Esophagus muscularis mucosa (tissue), 4 donors: ENCODE measurements at places on chromosomes 5 and 9. TPM values are rescaled to one million over a fixed set of nuclear protein-coding genes. Genes with fewer than 3 reads are reported as not detected.

- no peak for DNase-seq
Observed at GRCh38 chr5:144247131-144247530, 76.5 kb downstream of the KCTD16 start.

The SPINK13 gene
- not detected for total RNA-seq

The MYOT gene
- 35.6 TPM for total RNA-seq

- no peak for DNase-seq
Observed at GRCh38 chr5:26482076-26482809, 556.1 kb downstream of the CDH9 start.

The CORO2A gene
- 2.7 TPM for total RNA-seq

The IRGM gene
- total RNA-seq: not detected

DNA sequence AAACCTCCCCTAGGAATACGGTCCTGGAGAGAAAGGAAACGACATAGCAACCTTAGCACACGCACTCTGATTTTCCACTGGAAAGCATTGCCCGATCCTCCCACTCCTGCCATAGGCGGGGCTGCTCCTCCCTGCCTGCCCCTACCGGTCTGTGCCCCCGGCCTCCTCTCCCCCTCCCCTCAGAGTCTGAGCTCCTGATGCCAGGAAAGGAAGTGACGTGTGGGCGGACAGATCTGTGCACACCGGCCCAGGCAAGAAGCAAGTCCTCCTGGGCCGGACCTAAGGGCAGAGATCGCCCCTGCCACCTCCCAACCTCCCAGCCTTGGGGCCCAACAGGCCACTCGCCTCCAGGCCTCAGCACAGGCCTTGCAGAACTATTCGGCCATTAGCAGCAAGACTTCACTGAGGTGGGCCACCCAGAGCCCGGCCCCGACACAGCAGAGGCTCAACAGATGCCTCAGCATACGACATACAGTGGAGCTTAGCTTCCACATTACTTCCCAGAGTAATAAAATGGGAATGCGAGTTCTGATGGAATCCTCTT, 7.2 kb downstream of the NINJ1 start:
- DNase-seq: no peak

DNA sequence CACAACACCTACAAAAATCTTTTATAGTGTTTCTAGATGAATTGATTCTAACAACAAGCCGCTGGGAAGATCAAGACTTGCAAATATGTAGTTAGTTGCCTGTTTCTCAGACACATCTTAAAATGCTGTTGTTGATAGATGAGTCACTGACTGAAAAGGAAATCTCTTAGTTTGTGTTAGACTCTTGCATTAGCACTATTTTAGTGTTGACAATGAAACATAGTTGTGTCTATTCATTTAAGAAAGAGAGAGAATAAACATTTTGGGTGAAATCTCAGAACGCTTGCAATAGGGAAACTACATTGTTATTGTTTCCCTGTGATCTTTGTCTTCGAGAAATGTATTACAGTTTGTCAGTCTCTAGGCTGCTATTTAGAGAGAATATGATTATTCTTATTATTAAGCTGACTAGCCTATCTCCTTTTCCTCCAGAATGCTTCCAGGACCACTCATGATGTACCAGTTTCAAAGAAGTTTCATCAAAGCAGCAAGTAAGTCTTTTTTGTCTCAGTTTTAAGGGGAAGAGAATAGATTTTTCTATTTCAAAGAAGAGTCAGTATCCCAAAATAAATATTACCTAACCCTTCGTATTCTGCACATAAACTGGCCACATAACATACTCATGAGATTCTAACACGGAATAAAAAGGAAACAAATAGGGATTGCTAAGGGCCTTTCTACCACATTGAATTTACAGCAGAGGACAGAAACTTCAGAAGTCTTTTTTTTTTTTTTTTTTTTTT, 285.6 kb downstream of the ARHGAP26 start:
- no peak for DNase-seq

GRCh38 chr5:2071562-2071961, 188.8 kb upstream of the IRX4 start:
- DNase-seq: peak; percentile 50

DNA sequence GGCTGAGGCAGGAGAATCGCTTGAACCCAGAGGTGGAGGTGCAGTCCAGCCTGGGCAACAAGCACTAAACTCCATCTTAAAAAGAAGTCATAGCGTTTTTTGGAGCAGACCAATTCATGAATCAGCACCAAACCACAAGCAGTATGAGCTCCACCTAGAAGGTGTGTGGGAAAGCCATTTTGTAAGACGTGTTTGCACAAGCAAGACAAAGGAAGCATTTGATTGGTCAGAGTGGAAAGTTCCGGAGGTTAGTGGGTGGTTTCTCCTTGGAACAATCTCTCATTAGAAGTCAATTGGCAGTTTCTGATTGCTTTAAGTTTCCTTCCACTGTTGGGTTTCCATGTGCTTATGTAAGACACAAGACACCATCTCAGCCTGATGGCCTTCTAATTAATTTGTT, 5.0 kb downstream of the SRD5A1 start:
- DNase-seq: no peak

DNA sequence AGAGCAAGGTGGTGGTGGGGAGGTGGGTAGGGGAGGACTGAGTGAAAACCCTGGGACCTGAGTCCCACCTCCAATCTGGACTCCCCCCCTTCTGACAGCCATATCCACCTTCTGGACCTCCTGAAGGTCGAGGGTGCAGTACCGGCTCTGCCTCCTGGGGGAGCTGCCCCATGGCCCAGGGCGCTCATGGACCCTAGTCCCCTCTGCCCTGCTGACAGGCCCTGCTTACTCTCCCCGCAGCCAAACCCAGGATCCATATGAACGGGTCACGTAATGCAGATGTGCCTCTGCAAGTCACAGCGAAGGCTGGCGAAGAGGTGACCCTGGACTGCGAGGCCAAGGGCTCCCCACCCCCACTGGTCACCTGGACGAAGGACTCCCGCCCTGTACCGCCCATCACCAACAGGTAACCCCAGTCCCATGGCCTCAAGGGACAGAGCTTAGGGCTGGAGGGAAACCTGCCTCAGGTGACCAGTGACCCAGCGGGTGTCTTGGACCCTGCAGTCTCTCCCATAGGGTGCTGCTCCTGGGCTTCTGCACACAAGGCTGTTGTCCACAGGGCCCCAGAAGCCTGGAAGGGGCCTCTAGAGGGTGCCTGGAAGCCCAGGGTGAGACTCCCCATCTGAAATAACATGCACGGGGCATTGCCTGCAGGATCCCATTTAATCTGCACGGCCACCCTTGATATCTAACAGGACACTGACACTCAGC, 61.7 kb downstream of the HMCN2 start:
- no peak for DNase-seq

The HMHB1 gene
- not detected for total RNA-seq

The CATSPER3 gene
- 0.42 TPM for total RNA-seq

DNA sequence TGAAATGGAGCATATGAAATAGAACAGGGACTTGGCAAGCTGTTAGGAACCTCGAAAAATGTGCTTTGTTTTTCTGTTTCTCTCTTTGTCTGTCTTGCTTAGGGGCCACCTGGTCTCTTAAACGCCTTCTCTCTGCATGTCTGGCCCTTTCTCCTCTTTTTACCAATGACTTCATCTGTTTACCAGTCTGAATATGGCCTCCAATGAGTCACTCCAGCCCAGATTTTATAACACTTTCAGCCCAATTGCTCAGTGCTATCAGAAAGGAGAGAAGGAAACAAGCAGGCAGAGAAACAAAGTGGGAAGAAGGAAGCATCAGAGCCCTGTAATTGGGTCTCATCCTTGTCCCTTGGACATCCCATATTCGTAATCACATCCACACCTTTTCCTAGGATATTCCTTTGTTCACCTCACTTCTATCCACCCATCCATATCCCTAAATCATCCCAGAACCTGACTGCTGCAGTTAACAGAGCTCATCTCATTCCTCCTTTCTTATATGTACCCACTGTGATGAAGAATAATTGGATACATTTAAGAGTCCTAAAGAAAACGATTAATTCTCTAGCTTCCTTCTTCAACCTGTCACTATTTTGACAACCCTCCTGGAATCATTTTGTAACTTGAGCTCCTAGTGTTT, 151.8 kb upstream of the GPR151 start:
- DNase-seq: no peak

The CDKN2B gene
- 14.6 TPM for total RNA-seq

The HMMR gene
- not detected for total RNA-seq

DNA sequence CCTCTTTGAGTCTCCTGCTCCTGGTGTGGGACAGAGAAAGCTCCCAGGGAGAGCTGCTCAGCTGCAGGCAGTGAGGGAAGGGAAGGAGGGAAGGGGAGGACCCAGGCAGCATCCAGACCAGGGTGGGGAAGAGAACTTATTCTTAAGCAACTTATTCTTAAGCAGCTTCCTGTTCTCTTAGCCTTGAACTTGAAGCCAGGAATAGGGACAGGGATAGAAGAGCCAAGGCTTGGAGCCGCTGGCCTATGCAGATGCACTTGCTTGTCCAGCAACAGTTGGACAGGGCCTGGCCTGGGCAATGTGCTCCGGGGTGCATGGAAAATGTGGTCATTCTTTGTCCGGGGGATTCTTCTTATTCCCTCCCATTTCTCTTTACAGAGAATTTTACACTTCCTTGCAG, 31.4 kb upstream of the SPTLC1 start:
- no peak for DNase-seq

The POU5F2 gene
- total RNA-seq: 1.1 TPM

GRCh38 chr9:3161912-3162311, 318.0 kb upstream of the PUM3 start:
- DNase-seq: no peak

DNA sequence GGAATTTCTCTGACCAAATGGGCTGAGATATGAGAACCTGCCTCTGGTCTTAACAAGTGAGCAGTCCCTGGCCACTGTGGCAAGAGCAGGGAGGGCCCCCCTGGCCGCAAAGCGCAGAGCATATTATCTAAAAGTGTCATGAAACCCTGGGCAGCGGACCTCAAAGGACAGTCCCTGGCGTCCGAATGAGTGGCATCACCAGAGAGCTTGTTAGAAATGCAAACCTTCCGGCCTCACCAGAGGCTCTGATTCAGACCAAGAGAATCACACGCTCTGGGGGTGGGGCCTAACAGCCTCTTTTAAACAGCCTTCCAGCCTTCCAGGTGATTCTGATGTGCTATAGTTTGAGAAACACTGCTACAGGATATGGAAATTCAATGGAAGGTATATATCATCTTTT, 10.9 kb downstream of the PTPN3 start:
- DNase-seq: no peak

DNA sequence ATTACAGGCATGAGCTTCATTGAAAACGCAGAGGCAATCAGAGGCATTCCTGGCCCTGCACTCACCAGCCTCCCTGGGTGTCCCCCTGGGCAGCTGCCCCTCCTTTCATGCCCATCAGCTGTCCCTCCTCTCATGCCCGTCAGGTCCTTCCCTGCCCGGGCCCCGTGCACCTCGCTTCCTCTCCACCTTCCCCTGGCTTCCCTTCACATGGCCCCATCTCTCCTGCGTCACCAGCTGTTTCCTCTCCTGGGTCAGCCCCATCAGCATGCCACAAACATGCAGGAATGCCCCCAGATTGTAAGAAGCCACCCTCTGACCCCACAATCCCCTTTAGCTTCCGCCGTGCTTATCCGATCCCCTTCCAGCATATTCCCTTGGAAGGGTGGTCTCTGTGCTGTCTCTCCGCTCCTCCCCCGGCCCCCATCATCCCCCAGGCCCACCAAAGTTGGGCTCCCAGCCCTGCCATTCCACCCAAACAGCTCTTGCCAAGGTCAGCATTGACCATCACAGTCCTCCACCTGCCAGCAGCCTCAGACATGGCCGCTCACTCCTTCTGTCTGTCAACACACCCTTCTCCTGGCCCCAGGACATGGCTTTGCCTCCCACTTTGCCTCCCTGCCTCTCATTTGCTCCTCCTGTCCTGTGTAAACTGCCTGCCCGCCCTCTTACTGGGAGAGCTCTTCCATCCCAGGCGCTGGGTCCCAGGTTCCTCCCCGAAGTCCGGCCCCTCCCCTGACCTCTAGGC, 98.6 kb upstream of the IER5L start:
- DNase-seq: no peak

DNA sequence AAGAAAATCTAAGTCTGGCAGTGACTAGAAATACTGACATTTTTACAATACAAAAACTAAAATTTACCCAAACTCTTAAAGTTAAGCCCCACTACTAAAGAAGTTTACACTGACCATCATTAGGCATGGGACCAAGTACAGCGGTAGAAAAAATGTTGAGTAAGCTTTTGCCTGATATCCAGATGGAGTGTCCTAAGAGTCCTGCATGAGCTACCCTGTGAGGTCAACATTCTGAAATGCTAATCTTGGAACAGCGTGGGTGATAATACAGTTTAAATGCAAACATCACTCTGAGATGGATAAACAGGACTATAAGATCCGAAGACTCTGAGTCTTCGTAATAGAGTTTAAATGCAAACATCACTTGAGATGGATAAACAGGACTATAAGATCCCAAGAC, 189.7 kb downstream of the DCP2 start:
- DNase-seq: no peak

GRCh38 chr9:68538200-68538599, 2.5 kb downstream of the TMEM252 start:
- DNase-seq: no peak

DNA sequence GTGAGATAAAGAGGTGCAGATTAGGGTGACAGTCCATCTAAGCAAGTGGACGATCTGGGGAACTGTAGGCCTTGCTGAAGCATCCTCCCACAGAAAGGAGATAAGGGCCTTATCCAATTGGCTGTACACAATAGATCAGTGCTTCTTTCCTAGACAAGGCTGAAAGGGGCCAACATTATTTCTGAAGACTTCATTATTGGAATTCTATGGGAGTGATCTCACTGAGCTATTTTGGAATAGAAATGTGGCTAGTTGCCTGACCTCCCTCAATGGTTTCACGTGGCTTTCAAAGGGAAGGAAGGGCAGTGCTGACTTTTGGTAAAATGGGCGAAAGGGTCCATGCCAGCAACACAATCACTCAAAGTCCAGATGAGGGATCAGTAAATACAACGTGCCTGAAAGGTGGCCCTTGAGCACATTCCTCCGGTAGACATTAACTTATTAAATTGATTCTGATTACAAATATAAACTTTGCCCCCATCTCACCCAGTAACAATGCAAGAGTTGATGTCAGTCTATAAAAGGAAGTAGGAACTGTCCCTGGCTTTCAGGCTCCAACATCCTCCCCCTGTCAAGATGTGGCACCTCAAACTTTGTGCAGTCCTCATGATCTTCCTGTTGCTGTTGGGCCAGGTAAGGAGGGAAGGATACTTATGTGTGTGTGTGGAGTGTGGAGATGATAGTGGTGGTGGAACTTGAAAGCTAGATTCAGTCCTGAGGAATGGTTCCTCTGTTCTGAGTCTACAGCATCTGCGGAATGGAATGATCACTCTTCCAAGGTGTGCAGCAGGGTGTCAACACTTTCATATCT, at the start of gene LEAP2:
Gene LEAP2 (plus strand): TSS at position 550 of the 811 bp plus-strand sequence. CDS start 27 bp downstream, at position 577.
- DNase-seq: no peak

GRCh38 chr5:76278261-76278789, 124.8 kb upstream of the IQGAP2 start:
- DNase-seq: no peak
